ENCODE measurements at places on chromosomes 13 and 19.

DNA sequence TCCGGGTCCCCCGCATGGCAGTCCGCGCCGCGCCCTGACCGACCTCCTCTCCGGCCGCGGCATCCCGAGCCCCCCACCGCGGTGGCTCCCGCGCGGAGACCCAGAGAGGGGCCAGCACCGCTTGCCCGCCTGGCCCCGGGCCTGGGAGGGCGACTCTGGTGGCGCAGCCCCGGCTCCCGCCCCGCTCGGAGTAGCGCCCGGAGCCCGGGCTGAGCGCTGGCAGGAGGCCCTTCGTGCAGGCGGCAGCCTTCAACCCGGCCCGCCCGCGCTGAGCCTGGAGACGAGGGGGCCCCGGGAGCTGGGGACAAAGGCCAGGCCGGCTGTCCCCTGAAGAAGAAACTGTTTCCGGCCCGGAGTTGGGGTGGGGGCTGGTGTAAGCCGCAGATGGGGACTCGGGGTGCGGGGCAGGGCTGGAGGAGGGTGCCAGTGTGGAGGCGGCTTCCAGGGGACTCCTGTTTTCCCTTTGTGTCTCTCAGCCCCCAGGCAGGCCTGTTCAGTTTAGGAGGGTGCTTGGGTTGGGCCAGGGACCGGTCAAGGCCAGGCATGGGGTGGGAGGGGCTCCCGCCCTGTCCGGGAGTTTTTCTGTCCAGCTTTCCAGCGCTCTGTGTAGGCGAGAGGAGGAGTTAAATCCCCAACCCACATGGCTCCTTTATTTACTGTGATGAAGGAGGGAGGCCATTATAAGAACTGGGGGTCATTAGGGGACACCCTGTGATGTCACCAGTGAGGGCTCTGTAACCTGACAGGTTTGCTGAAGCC lies 935 bp downstream of the LRP3 start:
- DNase-seq: no peak

DNA sequence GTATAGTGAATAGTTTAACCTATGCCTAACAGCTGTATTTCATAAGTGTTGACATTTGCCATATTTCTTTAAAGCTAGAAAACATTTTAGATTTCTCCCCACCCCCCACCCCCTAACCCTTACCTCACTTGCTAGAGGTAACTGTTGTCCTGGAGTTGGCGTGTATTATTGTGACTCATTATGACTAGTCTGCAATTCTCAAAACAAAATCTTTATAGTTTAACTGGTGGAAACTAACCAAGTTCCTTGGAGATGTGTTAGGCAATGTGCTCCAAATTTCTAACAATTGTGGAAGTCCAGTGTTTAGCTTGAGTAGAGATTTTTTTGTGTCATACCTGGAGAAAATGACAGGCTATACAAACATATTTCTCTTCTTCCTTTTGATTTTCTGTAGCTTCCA lies 38.0 kb downstream of the KCTD4 start:
- DNase-seq: no peak

DNA sequence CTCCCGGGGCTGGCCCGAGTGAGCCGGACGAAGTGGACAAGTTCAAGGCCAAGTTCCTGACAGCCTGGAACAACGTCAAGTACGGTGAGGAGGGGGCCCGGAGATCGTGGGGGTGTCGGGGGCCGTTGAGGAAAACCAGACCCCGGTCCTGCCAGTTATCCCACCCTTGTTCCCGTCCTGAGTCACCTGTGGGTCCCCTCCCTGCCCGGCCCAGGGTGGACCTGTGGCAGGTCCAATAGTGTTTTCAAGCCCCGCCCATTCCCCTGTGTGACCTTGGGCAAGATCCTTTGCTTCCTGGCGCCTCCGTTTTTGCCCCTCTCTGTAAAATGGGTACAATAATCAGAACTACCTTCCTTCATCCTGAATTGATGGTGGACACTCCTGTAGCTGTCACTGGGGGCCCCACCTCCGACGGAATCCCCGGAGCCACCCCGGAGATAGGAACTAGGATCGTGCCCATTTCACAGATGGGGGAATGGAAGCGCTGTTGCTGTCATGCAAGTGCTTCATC lies 593 bp downstream of the ATG4D start:
- DNase-seq: peak; percentile 57

- DNase-seq: no peak
These were observed 74.7 kb downstream of the KLF5 start for GRCh38 chr13:73133531-73133930.

DNA sequence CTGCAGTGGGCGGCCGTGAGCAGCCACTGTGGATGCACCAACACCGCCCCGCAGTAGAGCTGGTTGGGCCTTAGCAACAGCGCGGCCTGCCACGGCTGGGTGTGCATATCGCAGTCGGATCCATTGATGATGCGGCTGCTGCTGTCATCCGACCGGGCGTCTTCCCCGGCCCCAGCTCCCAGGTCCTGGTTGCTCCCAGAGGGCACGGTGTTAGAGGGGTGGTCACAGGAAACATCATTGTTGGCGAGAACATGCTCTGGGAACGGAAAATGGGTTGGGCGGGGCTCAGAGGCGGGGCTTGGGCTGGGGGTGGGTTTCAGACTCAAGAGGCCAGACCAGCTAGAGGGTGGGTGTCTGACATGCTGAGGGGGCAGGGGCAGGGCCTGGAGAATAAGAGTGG lies 3.0 kb downstream of the KLK5 start:
- DNase-seq: no peak

DNA sequence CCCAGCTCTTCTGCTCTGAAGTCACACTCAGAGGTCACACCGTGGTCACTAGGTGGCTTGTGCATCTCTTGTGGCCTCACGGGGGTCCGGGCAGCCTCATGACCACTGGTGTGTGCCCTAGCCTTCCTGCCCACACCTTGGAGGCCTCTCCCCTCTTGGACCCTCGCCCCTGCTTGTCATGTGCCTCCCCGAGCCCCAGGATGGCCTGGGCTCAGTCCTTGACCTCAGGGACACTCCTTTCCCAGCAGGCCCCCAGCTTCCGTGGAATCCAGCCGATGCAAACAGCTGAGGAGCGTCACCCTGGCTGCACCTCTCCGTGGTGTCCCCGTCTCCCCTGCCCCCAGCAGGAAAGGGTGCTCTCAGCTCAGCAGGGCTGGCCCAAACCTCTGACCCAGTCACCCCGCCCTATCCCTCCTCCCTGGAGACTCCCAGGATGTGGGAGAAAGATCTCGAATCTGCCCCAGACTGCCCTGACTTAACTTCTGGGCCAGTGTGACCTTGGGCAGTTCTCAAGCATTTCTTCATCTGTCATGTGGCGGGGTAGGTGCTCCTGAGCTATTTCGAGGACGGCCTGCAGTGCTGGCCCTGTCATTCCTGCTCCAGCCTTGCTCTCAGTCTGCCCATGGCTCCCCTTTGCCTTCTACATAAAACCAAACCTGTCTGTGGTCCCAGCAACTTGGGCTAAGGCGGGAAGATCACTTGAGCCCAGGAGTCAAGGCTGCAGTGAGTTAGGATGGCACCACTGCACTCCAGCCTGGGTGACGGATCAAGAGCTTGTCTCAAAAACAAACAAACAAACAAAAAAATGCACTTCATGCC lies 4.6 kb upstream of the SLC25A42 start:
- no peak for DNase-seq

DNA sequence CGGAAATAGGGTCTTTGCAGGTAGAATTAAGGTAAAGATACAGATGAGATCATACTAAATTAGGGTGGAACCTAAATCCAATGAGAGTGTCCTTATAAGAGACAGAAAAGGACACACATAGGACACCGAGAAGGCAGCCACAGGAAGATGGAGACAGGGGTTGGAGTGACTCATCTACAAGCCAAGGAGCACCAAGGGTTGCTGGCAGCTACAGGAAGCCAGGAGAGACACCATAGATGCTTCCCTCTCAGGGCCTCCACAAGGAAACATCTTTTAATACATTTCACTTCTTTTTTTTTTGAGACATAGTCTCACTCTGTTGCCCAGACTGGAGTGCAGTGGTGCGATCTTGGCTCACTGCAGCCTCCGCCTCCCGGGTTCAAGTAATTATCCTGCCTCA lies 10.1 kb downstream of the TMEM143 start:
- DNase-seq: no peak

- no peak for DNase-seq
These were observed 9.8 kb upstream of the SIAH3 start for GRCh38 chr13:45861322-45861721.
